Stimulated activated CD4-positive, alpha-beta T cell treated with anti-CD3 and anti-CD28 coated beads, Interleukin-4, amount 100 ng/mL, for 48 hours (primary cell): ENCODE measurements at places on chromosomes 1 and 21.
A peak's percentile ranks its signal among the peaks of the same experiment; 100 is the strongest.

DNA sequence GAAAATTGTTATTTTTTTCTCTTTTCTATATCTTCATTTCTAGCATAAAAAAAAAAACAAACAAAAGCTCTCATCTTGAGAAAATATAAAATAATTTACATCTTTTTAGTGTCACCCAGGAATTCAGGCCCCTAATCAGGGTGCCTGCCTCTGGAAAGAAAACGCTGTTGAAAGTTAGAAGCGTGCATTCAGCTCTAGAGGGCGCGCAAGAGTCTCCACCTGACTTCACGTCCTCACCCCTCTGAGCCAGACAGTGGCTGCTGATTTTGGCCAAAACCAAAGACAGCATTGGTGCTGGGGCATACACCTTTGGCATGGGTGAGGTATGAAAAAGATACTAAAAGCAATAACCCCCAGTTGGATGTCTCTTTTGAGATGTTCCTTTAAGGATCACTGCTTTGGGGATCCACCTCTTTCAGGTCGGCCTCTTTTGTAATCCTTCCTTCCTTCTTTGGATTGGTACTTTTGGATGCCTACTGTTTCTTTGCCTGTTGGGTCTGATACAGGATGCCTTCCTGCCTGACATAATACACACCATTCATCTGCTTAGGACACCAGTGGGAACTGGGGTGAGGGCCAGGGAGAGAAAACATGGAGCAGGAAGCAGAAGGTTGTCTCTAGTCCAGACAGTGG, 77.6 kb upstream of the CHRM3 start:
- DNase-seq = peak; percentile 23

DNA sequence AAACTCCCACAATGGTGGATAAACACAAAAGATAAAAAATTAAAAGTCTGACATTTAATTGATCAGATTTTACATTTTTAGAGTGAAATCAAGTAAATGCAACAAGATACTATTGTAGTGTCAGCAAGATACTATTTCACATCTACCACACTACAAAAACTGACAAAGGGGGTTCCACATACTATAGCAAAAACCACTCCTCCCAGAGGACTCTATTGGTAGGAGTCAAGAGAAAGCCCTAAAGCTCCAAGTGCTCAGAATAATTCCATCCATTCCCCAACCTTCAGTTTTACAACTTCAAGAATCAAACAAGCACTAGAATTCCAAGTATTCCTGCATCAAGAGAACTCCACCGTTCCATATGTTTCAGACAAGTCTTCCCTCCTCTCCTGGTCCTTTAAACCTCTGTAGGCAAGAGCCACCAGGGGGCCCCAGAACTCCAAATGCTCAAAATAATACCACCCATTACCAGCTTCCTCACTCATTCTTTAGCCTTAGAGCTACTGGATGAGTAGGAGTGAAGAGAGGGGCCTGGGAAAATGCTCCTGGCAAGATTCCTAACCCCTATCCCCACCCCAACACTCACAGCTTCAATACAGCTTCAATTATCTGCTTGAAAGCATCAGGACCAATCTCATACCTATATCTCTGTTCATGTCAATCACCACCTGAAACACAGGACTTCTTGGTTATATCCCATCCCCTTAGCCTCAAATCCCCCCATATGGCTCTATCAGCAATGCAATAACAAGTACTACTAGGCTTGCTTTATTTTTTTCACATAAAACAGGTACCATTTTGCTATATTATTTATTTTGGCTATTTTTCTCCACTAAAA, 9.9 kb downstream of the TOR1AIP2 start:
- peak; percentile 25 for DNase-seq

DNA sequence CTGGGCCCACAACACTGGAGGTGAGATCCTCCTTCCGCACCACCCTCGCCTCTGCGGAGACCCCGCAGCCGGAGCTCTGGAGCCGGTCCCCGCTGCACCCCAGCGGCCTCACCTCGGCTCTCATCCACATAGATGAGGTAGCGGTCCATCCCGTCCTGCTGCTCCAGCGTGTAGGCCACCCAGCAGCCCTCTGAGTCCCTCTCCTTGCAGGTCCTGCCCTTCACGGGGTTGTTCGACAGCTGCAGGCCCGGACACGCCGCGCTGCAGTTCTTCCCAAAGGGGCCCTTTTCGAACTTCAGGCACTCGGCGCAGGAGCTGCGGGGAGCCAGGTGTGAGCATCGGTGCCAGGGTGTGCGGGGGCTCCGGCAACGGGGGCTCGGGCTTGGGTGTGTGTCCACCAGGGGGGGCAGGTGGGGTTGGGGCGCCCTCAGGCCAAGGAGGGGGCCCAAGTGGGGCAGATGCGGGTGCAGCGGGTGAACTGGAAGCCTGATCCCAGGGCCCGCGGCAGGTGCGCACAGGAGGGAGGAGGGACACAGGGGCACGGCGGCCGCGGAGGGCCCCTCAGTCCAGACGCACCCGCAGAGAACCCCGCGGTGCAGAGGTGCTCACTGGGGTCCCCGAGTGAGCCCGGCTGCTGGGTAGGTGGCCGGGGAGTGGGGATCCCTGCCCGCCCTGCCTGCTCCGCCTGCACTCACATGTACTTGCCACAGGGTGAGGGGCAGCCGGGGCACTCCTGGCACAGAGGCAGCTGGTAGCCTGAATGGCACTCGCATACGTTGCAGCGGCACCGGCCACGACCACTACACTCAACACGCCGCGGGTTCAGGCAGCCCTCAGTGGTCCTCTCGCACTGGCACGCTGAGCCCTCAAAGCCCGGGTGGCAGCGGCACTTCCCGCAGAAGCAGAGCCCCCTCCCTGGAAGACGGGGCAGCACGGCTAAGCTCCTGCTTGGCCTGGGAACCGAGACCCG, 15.4 kb upstream of the PTTG1IP start:
- DNase-seq = no peak

DNA sequence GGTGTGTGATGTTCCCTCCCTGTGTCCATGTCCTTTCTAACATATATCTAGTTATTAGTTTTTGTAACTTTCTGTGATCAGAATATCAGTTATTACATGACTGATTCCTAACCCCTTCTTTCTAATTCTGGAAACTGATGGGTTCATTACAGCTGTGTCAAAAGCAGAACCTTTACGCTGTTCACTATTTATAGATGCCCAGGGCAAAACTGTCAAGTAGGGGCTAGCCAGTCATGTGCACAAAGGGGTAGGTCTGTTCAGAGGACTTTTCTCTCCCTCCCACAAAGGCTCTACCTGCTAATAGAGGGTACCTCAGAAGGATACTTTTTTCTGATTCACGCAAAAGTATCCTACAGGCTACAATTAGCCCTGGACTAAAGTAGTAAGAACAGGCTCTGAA, 79.2 kb downstream of the NRDC start:
- DNase-seq = no peak

DNA sequence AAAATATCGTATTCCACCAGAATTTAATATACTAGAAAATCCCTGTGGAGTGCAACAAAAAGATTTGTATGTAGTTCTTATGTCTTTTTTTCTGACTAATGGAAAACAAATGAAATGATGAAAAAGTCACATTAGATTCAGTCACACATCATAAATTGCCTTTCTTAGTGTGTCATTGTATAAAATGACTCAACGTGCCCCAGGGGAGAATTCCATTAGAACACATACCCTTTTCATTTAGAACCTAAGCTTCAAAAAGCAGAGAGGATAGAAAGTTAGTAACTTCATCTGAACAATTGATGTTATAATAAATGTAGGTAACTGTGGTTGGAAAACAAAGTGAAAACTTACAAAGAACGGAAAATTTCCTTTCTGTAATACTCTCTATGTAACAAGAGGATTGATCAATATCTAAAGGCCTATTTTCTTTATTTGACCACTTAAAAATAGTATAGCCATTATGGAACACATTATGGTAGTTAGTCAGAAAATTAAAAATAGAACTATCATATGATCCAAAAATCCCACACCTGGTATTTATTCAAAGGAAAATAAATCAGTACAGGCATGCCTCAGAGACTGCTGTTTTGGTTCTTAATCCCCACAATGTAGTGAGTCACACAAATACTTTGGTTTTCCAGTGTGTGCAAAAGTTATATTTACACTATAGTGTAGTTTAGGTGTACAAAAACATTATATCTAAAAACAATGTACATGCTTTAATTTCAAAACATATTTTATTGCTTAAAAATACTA, 1016.1 kb downstream of the KCNT2 start:
- DNase-seq = no peak

DNA sequence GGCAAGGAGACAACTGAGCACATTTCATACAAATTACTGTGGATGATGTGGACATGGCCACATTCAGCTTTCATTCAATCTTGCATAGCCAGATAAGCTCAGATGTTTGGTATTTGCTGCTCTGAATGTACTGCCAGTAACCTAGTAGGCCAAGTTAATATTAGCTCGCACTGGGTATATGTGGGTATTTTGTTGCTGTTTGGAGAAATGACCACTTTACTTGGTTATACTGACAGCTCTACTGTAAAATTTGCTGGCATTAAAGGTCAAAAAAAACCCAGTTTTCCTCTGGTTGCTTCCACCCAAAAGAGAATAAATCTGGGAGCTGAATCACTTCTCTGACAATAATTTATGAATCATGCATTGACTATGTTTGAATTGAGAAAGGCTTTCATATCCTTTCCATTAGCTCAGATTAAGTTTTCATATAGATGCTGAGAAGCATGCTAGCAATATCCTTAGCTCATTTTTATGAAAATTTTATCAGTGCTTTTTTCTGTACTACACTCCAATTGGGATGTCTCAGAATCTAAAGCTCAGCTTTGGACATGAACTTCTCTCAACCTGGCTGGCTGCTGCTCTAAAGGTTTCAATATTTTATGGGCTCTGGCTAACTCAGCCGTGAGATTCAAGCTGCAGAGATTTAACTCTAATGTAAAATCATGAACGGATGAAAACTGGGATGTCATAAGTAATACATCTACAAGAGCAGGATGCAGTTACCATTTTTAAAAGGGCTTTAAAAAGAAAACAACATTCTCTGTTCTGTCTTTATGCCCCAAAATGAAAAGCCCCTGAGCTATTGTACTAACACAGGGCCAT, 330.0 kb downstream of the BARHL2 start:
- no peak for DNase-seq
